Fibroblast of lung (primary cell): ENCODE measurements at places on chromosomes 5 and 9.

- peak; percentile 53 for DNase-seq
- no peaks in the 10 kb centered on the region for H3K36me3 ChIP-seq
- no peak overlapping the region for H3K27ac ChIP-seq
- H3K4me1 ChIP-seq = no peaks in the 10 kb centered on the region
- no peak overlapping the region for H3K4me3 ChIP-seq
These were observed 85.8 kb downstream of the MRPS27 start for GRCh38 chr5:72234265-72234700.

DNA sequence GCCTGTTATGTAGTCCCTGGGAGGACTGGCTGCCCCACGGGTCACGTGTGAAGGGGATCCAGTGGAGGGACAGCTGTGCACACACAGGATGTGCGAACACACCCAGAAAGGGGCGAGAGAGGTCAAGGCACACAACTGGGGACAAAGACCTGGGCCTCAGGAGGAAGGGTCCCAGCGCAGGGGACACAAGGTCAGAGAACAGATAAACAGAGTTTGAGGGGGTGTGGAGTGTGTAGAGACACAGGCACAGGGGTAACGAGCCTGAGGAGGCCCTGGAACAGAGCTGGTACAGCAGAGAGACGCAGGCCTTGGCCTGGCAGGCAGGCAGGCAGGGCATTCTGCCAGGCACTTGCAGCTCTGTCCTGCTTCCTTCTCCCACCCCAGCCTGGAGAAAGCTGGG is 14.8 kb upstream of the PSMD5 start:
- no peaks in the 10 kb centered on the region for H3K27me3 ChIP-seq
- peaks cover 22% of the 10 kb centered on the region for H3K36me3 ChIP-seq
- no peak for DNase-seq
- H3K27ac ChIP-seq = no peak overlapping the region
- no peak overlapping the region for H3K4me3 ChIP-seq
- no peaks in the 10 kb centered on the region for H3K4me1 ChIP-seq

GRCh38 chr9:136327304-136327974 is at the start of gene GPSM1:
Gene GPSM1, plus strand, starts transcription at chr9:136327539. Its CDS starts 157 bp downstream, at chr9:136327696.
- no peaks in the 10 kb centered on the region for H3K27me3 ChIP-seq
- peak within 1 kb of the TSS; percentile 87 for H3K27ac ChIP-seq
- peak; percentile 56 for DNase-seq
- H3K4me1 ChIP-seq = peaks cover 27% of the 10 kb centered on the region

DNA sequence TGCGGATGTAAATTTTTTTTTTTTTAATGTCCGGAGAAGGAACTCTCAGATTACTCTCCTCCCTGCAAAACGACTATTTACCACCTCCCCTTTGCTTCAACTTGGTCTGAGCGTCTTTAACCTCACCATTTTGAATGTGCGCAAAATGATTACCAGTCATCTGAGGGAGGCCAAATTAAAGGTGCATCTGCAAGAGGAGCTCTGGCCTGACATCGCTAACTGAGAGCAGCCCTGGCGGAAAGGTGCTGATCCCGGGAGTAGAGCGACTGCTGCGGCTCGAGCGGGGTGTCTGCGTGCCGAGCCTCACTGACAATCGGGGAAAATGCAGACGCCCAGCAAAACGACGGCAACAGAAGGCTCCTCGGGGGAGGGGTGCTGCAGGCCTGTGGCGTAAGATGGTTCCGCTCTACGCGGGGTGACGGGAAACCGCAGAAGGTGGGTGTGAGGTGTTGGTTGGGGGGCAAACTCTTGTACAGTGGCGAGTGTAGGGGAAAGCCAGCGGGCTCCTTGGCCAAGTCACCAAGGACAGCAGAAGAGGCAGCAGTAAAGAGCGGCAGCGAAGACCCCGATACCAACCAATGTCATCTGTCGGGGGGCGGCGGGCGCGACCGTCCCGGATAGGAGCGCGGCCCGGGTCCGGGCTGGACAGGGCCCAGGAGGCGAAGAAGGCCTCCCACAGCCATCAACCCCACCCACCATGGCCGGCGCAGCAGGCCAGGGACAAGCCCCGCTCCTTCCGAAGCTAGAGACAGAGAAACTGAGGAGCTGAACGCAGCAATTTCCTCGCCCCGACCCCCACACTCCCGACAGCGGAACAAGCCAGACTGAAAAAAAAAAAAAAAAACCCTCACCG is 557 bp downstream of the PJA2 start:
- peak overlapping the region; percentile 97 for H3K27ac ChIP-seq
- H3K4me3 ChIP-seq = peak overlapping the region; percentile 75
- H3K4me1 ChIP-seq = peaks cover 10% of the 10 kb centered on the region
- DNase-seq = peak; percentile 74

DNA sequence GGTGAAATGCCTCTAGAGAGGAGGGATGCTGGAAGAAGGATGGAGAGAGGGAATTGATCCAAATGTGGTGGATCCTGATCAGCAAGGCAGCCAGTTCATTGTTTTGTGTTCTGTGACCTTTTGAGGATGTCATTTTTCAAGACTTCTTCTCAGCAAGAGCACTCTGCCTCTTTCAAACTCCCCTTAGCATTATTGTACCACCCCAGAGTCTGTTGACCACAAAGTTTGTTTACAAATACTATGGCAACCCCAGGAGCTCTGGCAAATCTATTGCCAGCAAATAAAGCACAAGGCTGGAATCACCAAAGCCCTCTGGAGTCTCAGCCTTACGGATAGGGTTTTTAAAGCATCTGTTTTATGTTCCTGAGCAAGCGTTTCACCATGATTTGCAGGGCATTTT is 76.2 kb upstream of the SLC1A3 start:
- H3K36me3 ChIP-seq = no peaks in the 10 kb centered on the region
- no peaks in the 10 kb centered on the region for H3K4me1 ChIP-seq
- no peak overlapping the region for H3K4me3 ChIP-seq

- no peaks in the 10 kb centered on the region for H3K27me3 ChIP-seq
- H3K4me3 ChIP-seq = no peak overlapping the region
- no peaks in the 10 kb centered on the region for H3K36me3 ChIP-seq
- no peaks in the 10 kb centered on the region for H3K4me1 ChIP-seq
- no peak for DNase-seq
These were observed 8.1 kb downstream of the TTC23L start for GRCh38 chr5:34847056-34847455.

- peaks cover 5% of the 10 kb centered on the region for H3K4me1 ChIP-seq
- peak overlapping the region; percentile 87 for H3K4me3 ChIP-seq
- H3K27me3 ChIP-seq = peaks cover 24% of the 10 kb centered on the region
These were observed 1.3 kb upstream of the PHPT1 start for GRCh38 chr9:136847826-136848392.

GRCh38 chr9:133686642-133687575 is 50.7 kb downstream of the DBH start:
- H3K27me3 ChIP-seq = no peaks in the 10 kb centered on the region
- no peak overlapping the region for H3K4me3 ChIP-seq
- no peak overlapping the region for H3K27ac ChIP-seq
- H3K36me3 ChIP-seq = no peaks in the 10 kb centered on the region

DNA sequence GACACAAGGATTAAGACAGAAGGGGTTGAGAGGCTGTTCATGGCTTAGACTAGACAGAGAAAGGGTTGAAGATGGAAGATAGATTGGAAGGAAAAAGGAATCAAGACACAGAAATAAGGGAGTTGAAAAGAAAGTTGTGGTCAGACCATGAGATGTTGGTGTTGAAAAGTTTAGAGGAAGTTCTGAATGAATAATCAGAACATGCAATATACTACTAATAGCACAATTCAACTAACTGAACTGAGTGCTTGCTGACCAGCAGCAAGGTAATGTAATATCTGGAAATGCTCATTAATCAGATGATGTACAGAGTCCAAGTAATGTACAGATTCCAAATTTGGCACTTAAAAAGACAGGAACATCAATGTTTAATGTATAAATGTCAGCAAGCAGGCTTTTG is 10.6 kb upstream of the NNT start:
- H3K36me3 ChIP-seq = no peaks in the 10 kb centered on the region
- no peaks in the 10 kb centered on the region for H3K27me3 ChIP-seq
- no peaks in the 10 kb centered on the region for H3K4me1 ChIP-seq
- DNase-seq = no peak
- H3K27ac ChIP-seq = no peak overlapping the region
- H3K4me3 ChIP-seq = no peak overlapping the region

GRCh38 chr9:115209601-115210306 is 91.8 kb upstream of the TNC start:
- DNase-seq = no peak
- H3K4me3 ChIP-seq = no peak overlapping the region
- H3K27ac ChIP-seq = no peak overlapping the region
- peaks cover 27% of the 10 kb centered on the region for H3K4me1 ChIP-seq
- no peaks in the 10 kb centered on the region for H3K36me3 ChIP-seq

DNA sequence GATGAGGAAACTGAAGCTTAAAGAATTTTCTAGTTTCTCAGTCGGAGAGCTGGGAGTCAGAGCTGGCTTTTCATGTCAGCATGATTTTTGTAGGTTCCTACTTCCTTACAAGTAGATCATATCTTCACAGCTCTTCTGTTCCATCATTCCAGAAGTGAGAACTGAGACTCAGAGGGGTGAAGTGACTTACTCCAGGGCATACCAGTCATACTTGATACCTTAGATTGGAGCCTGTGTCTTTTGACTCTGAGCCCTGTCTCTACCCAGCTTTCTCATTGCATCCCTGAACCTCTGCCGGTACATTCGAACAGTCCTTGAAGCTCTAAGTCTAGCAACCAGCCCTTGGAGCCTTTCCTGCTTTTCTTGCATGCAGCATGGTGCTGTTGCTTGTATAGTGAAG is 53.3 kb downstream of the MCCC2 start:
- no peaks in the 10 kb centered on the region for H3K27me3 ChIP-seq
- H3K36me3 ChIP-seq = no peaks in the 10 kb centered on the region
- no peaks in the 10 kb centered on the region for H3K4me1 ChIP-seq
- no peak for DNase-seq
- no peak overlapping the region for H3K27ac ChIP-seq
- H3K4me3 ChIP-seq = no peak overlapping the region

GRCh38 chr5:94544875-94545547 is 73.4 kb downstream of the KIAA0825 start:
- no peak overlapping the region for H3K4me3 ChIP-seq
- no peak for DNase-seq
- H3K27ac ChIP-seq = no peak overlapping the region
- H3K4me1 ChIP-seq = no peaks in the 10 kb centered on the region
- H3K36me3 ChIP-seq = no peaks in the 10 kb centered on the region

DNA sequence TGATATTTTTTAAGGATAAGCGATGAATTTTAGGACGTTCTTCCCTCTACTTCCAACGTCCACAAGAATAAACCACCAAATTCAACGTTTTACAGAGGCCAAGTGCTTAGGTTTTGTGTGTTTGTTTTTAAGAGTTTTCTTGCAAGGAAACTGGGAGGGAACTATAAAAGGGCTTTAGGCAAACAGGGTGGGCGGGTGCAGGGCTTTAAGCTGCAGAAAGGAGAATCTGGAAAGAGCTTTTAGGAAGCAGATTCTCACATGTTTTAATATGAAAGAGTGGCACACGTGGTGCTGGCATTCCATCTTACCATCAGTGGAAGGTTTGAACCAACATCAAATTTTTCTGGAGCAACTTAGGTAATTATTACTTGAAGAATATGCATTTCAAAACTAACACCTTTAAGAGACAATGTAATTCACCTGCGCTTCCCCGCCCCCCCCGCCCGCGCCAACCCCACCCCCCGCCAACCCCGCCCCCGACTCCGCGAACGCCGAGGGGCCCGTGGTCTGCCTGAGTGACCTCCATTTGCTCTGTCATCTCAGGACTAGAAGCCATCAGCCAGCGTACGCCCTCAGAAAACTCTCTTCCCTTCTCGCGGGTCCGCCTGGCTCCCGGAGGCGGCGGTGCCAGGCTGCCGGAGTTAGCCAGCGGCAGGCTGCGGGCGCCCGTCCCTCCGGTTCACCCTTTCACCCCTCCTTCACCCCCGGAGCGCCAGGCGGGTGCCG is 911 bp upstream of the PIK3R1 start:
- no peaks in the 10 kb centered on the region for H3K4me1 ChIP-seq
- no peak for DNase-seq
- H3K4me3 ChIP-seq = peak overlapping the region; percentile 67
- no peaks in the 10 kb centered on the region for H3K36me3 ChIP-seq
- peak overlapping the region; percentile 87 for H3K27ac ChIP-seq

DNA sequence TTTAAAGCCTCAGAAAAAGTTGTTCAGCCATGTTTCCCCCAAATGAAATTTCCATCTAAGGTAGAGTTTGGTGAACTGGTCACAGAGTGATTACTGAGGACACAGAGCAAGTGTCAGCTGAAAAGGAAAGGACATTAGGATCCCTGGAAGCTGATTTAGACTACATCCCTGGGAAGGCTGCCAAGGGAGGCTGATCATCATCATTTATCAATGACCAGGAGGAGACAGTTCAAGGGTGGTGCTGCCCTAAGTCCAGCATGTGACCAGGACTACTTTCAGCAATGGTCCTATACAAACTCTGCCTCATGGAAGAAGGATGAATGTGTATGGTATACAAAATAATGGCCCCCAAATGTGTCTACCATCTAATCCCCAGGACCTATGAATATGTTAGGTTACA is 120.6 kb downstream of the PIK3R1 start:
- no peak overlapping the region for H3K27ac ChIP-seq
- H3K27me3 ChIP-seq = no peaks in the 10 kb centered on the region
- H3K4me1 ChIP-seq = peaks cover 4% of the 10 kb centered on the region
- no peak overlapping the region for H3K4me3 ChIP-seq
- DNase-seq = no peak

GRCh38 chr5:893711-894110 is 1.0 kb downstream of the TRIP13 start:
- H3K27me3 ChIP-seq = no peaks in the 10 kb centered on the region
- no peak for DNase-seq
- H3K4me3 ChIP-seq = peak overlapping the region; percentile 64
- H3K4me1 ChIP-seq = peaks cover 4% of the 10 kb centered on the region

- H3K27ac ChIP-seq = peak overlapping the region; percentile 17
- H3K36me3 ChIP-seq = no peaks in the 10 kb centered on the region
- no peak overlapping the region for H3K4me3 ChIP-seq
- peak; percentile 37 for DNase-seq
These were observed 351.4 kb downstream of the SEMA5A start for GRCh38 chr5:9194509-9194908.

GRCh38 chr5:82257729-82258128 is 20.4 kb downstream of the RPS23 start:
- no peak for DNase-seq
- no peaks in the 10 kb centered on the region for H3K36me3 ChIP-seq
- no peak overlapping the region for H3K27ac ChIP-seq
- no peaks in the 10 kb centered on the region for H3K4me1 ChIP-seq

GRCh38 chr9:113538701-113539430 is 75.3 kb downstream of the RGS3 start:
- H3K36me3 ChIP-seq = peaks cover 2% of the 10 kb centered on the region
- H3K4me3 ChIP-seq = no peak overlapping the region
- peaks cover 8% of the 10 kb centered on the region for H3K4me1 ChIP-seq
